ENCODE measurements at places on chromosomes 1 and 21.

DNA sequence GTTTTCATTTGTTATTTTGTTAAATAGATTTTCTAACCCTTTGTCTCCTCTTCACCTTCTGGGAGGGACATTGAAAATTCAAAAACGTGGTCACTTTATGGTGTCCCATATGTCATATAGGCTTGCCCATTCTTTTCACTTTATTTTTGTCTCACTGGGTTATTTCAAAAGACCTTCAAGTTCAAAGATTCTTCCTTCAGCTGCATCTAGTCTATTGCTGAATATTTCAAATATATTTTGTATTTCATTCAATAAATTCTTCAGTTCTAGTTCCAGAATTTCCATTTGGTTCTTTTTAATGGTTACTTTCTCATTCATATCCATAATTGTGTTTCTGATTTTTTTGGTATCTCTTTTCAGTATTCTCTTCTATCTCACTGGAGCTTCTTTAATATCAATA is 11.6 kb upstream of the KCTD3 start:
- no peak for DNase-seq

- no peak for DNase-seq
Observed at GRCh38 chr1:244653439-244654107, 647 bp downstream of the DESI2 start.

DNA sequence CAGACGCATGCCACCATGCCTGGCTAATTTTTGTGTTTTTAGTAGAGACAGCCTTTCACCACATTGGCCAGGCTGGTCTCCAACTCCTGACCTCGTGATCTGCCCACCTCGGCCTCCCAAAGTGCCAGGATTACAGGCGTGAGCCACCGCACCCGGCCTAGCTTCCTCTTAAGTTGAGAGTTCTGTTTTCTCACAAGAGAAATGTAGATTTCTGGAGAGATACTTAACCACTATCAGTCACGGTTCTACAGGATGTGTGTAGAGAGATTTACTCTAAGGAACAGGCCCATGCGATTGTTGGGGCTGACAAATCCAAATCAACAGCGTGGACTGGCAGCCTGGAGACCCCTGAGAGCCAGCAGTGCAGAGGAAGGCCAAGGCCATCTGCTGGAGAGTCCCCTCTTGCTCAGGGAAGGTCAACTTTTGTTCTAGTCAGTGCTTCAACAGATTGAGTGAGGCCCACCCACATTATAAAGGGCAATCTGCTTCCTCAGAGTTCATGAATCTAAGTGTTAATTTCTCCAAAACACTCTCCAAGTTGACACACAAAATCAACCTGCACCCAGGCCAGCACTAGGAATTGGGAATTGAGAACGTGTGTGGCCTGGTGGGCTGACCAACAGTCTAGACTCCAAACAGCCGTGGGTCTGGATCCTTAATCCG is 38.7 kb downstream of the CHAF1B start:
- DNase-seq: no peak

- DNase-seq: no peak
Observed at GRCh38 chr1:7769673-7770412, 1.3 kb upstream of the VAMP3 start.

DNA sequence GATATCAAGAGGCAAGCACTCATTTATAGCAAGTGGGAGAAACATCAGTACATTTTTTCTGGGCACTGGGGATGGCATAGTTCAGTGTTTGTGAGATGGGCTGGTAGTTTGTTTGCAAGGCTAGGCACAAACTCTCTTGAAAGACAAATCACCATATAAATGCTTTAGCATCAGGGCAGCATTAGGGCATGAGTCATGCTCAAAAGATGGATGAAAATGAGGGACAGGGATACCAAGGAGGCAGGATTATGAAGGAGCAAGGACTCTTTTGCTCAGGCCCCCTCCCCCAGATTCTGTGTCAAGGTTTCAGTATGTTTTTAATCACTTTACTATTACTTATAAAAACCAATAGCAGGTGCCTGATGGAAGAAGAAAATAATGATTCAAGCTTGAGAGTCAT is 43.9 kb upstream of the CAMK1G start:
- DNase-seq: no peak

DNA sequence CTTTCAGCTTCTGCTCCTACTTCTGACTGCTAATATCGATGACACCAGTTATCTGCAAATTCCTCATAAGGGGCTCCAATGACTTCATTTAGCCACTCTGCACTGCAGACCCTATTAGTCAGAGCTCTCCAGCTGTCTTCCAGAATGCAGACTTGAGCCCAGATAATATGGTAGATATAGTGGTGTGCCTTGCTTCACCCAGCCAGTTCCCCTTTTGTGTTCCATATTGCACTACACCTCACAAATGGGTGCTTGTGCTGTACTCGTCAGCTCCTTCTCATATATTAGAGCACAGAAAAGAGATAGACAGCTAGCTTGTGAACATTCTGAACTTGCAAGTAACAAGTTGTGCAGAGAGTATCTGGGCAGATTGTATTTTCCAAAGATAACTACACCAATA is 23.7 kb upstream of the COG2 start:
- DNase-seq: no peak

DNA sequence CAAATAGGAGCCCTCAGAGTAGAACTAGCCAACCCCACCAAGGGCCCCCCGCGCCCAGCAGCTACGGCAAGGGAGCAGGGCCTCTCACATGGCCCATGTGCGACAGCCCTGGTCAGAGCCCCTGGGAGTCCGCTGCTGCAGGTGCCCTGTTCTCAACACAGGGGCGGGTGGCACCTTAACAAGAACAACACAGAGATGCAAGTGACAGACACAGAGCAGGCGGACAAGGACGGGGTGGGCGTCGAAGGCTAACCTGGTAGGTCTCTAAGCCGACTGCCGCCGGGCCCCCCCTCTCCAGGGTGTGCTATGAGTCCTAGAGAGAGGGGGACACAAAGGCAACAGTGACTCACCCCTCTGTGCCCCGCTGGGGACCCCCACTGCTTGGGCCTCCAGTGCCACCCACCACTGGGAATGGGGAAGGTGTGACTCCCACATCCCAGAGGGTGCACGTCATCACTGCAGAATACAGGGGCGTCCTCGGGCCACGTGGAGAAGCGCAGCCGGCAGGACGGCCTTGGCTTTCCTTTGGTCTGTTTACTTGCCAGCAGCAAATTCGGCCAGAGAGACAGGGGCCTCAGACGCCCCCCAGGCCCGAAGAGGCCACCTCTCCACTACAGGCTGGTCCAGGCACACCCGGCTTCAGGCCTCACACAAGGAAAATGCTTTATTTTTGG is 44.8 kb downstream of the PRDM15 start:
- DNase-seq: no peak

DNA sequence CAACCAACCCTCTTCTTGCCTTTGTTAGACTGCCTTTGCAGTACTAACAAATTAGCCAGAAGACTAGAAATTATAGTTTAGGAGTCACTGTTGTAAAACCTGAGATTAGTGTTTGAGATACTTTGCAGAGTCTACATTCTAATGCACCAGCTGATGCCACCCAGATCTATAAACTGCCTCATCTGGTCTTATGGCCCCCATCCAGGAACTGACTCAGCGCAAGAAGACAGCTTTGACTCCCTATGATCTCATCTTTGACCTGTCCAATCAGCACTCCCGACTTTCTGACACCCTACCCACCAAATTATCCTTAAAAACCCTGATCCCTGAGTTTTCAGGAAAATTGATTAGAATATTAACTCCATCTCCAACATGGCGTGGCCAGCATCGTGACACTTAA is 334.6 kb downstream of the RGS7 start:
- DNase-seq: no peak

- DNase-seq: no peak
Observed at GRCh38 chr21:36725793-36726386, 27.0 kb downstream of the SIM2 start.

DNA sequence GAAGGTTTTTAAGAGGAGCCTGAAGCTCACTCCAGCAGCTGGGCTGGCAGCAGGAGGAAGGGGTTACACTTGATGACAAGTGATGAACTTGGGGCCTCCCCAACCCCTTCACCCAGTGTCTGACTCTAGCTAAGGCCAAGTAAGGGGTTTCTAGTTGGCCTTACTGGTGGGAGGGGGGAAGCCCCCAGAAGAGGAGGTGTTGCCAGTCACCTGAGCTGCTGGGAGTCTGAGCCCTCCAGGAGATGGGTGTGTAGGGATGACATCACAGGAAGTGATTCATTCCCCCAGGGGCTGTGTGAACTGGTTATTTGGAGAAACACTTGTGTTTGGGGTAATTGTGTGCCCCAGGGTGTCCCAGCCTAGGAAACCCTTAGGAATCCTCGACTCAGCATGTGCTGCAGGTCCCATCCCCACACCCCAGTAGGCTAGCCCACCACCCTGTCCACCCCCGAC is 3.1 kb downstream of the PADI1 start:
- DNase-seq: no peak

DNA sequence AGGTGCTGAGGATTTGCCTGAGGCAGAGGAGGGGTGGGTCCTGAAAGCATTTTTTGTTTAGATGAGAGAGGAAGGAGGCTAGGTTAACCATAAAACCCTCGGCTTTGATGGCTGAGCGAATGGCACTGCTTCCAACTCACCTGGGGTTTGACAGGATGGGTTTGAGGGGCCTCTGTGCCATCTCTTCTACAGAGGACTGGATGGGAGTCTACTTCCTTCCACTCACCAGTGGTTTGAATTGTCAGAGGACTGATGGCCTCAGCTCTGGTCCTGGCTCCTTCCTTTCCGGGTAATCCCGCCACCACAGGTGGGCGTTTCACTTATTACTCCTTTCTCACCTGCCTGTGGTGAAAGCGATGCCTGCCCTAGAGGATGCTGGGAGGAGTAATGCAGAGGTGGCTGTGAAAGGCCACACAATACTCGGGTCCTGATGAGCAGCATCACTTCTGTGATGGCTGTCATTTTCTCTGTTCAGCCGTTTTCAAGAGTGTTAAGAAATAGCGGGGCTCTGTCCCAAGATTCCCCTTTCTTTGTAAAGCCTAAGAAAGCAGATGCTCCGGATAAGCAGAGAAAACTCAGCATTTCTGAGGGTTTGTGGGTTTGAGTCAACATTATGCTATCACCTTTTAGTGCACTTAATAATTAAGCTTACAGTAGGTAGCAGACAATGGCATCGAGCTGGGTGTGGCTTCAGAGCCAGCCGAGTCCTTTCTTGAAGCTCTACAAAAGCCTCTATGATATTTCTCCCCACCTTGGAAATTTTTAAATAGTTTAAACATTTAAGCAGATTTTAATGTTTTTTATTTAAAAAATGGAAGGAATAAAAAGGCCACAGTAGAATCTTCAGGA is 220.7 kb downstream of the HLX start:
- no peak for DNase-seq

- DNase-seq: no peak
Observed at GRCh38 chr1:183814121-183814681, 9.3 kb downstream of the RGL1 start.

GRCh38 chr1:187734427-187734826 is 905.7 kb downstream of the PLA2G4A start:
- DNase-seq: no peak

GRCh38 chr1:156709757-156710489 is 4.5 kb upstream of the CRABP2 start:
- DNase-seq: no peak

DNA sequence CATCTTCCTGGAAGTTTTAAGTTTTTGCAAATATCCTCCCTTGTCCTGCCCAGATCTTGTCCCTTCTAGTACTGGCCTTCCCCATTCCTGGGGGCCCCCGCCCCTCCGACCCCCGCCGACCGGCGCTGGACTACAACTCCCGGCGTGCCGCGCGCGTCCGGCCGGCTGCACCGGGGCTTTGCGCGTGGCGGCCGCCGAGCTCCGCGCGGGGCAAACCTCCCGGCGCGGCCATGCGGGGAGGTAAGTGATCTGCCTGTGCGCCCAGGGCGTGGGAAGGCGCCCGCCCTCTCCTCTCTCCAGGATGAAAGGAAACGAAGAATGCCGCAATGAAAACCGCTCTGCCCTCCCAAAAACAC is 3.2 kb upstream of the SAMD13 start:
- peak; percentile 5 for DNase-seq

DNA sequence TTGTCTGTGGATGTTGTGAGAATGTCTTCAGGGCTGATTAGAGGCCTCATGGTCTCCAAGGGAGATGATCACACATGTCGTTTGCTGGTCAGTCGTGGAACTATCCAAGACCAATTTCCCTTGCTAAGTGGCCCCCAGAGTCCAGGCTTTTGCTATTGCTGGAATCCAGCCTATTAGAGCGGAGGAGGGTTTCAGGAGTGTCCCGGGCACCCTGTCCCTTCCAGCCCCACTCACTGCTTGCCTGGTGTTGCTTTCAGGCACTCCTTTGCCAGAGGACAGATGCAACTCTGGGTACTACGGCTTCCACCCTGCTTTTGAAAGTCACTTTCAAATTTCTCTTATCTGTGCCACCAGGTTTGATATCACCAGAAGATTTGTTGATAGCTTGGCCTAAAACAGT is 149.1 kb downstream of the NOS1AP start:
- DNase-seq: no peak

GRCh38 chr1:199273837-199274379 is 635.1 kb downstream of the PTPRC start:
- no peak for DNase-seq

DNA sequence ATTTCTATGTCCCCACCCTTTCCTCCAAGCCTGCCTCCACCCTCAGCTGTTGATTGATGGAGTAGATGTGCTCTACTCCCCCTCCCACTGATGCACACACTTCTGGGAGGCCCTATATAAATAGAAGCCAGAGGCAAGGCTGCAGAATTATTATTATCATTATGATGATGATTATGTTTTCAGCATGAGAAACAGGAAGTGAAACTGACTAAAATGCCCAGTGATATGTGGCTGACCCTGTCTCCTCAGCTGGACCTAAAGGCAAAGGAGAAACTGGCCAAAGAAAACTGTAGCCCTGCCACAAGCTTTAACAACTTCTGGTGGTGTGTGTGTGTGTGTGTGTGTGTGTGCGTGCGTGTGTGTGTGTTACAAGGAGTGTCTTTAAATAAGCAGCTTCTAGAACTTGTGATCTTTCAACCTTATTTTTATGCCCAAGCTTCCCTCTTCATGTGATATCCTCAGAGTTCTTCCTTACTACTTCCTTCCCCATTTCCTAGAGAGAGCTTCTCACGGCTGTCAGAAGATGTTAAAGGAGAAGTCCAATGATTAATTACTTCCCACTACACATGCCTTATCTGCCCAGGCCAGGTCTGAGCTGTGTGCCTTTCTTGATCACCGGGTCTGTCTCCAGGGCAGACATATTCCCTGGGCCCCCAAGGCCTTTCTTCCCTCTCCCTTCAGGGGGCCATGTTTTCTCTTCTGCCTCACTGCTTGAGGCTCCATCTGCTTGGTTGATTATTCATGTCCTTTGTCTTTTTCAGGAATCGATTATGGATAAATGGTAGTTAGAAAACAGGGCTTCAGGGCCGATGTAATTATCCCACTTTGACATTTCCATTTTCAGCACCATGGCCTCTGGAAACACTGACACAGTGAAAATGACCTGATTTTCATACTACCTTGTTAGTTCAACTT is 11.6 kb upstream of the MAPKAPK2 start:
- DNase-seq: no peak

GRCh38 chr1:21861602-21862429 is 49.8 kb downstream of the LDLRAD2 start:
- DNase-seq: no peak

- no peak for DNase-seq
Observed at GRCh38 chr1:27633640-27634176, 1.3 kb downstream of the FGR start.
